Left kidney (tissue), 8 donors: ENCODE measurements at places on chromosomes 2 and 18. TPM values are rescaled to one million over a fixed set of nuclear protein-coding genes. Genes with fewer than 3 reads are reported as not detected.

Gene PLCD4
- polyA plus RNA-seq, result 11.9 TPM

Gene SAG
- polyA plus RNA-seq, result 0.13 TPM

Gene DNAH7
- polyA plus RNA-seq, result 8.8 TPM

Gene ARHGAP25
- 6.8 TPM for polyA plus RNA-seq

Gene IL1A
- 0.17 TPM for polyA plus RNA-seq

Gene GKN1
- not detected for polyA plus RNA-seq

Gene CACNB4
- polyA plus RNA-seq, result 15.5 TPM

Gene MROH2A
- 0.28 TPM for polyA plus RNA-seq

Gene TFPI
- polyA plus RNA-seq, result 39.0 TPM

Gene C1QL2
- polyA plus RNA-seq, result not detected

Gene ASB18
- 0.15 TPM for polyA plus RNA-seq

Gene TMEM185B
- polyA plus RNA-seq, result 24.3 TPM

Gene TMEM18
- 56.5 TPM for polyA plus RNA-seq

Gene CKAP2L
- polyA plus RNA-seq, result 20.9 TPM

Gene CHAC2
- polyA plus RNA-seq, result 4.9 TPM

Gene GPR75
- polyA plus RNA-seq, result 5.0 TPM

Gene GALR1
- polyA plus RNA-seq, result 0.15 TPM

Gene KRCC1
- 59.3 TPM for polyA plus RNA-seq

Gene ABCB11
- 0.10 TPM for polyA plus RNA-seq

Gene TGFA
- 19.4 TPM for polyA plus RNA-seq

Gene RBKS
- 6.7 TPM for polyA plus RNA-seq

Gene CRYBA2
- polyA plus RNA-seq, result not detected

Gene TOGARAM2
- polyA plus RNA-seq, result 2.4 TPM

Gene TMEM182
- polyA plus RNA-seq, result 8.2 TPM

Gene CHRNG
- 1.5 TPM for polyA plus RNA-seq

Gene RESP18
- not detected for polyA plus RNA-seq

Gene L3MBTL4
- polyA plus RNA-seq, result 6.4 TPM

Gene MLPH
- polyA plus RNA-seq, result 3.6 TPM

Gene SERPINB12
- polyA plus RNA-seq, result not detected

Gene ABCG8
- polyA plus RNA-seq, result 0.88 TPM

Gene CAVIN2
- polyA plus RNA-seq, result 30.0 TPM

Gene GATA6
- polyA plus RNA-seq, result 7.3 TPM

Gene ZSWIM2
- polyA plus RNA-seq, result not detected

Gene TUBA3E
- 0.18 TPM for polyA plus RNA-seq

Gene TBR1
- 0.03 TPM for polyA plus RNA-seq

Gene ERMN
- polyA plus RNA-seq, result 0.93 TPM

Gene SF3B6
- polyA plus RNA-seq, result 145 TPM

Gene TMEM198
- 2.5 TPM for polyA plus RNA-seq
